ENCODE measurements at places on chromosomes 2 and 18.
A peak's percentile ranks its signal among the peaks of the same experiment; 100 is the strongest.

GRCh38 chr2:7375901-7376300, 458.7 kb downstream of the RNF144A start:
- no peak for DNase-seq

GRCh38 chr2:173161507-173161906, 85.9 kb downstream of the MAP3K20 start:
- DNase-seq = no peak

GRCh38 chr2:101692041-101692440, 5.5 kb upstream of the MAP4K4 start:
- DNase-seq = no peak

DNA sequence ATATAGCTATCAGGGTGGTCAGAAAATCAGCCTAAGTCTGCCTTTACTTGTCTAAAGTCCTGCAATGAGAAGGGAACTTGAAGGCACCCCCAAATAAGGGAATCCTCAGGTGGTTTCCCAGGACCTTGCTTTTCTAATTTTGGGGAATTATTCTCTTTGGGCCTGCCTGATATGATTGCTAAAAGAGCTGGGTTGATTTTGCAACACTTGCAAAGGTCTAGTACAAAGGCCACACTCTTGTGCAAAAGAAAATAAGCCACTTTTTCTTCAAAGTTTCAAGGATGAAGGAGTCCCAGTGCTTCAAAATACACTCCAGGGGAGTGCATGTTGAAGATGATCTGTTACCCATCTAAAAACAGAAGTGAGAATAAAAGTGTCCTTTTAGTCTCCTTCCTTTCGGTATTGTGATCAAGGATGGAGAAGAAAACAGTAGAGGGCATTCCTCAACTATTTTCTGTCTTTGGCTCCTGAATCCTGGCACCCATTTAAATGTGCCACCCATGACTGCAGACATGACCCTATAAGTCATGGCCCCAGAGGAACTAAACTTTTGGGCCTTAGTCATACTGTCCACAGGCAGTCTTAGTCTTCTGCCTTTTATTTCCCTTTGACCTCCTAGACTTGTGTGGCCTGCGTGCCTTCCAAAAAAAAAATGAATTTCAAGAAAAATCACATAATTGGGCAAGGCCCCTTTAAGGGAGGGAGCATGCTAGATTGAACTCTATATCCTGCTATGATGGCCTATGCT, 5.1 kb downstream of the SULT1C3 start:
- DNase-seq = no peak

DNA sequence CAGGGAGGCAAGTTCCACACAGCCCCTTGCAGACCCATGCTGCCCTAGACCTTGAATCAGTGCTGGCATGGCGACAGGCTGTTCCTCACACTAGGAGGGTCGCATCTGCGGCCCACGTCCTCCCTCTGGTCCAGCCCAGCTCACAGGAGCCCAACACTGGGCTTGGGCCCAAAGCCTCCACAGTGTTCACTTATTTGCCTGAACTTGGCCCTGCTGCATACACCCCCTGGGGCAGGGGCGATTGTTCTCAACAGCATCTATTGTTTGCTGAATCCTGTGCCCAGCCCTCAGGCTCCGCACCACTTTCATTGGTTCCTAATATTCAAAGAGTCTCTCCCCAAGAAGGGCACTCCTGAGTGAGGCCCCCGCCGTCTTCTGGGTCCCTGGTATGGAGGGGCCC, 90.7 kb downstream of the ZBTB7C start:
- no peak for DNase-seq

GRCh38 chr2:8462280-8462679, 219.6 kb upstream of the ID2 start:
- DNase-seq = no peak

DNA sequence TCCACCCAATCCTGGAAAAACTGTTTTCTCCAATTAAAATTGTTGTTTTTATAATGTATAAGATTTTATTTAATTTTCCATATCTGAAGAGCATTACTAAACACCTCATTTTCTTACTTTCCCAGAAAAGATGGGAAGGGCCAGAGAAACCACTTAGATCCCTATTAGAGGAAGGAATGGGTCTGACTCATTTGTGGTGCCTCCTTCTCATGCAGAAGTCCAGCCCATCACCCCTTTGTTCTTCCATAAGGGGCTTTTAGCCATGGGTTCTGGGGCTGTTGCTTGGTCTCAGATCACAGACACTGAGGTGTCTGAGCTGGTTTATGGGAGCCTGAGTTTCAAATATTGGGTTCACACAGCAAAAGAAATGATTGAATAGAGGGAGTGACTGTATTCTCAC, 152.2 kb downstream of the ESCO1 start:
- no peak for DNase-seq

DNA sequence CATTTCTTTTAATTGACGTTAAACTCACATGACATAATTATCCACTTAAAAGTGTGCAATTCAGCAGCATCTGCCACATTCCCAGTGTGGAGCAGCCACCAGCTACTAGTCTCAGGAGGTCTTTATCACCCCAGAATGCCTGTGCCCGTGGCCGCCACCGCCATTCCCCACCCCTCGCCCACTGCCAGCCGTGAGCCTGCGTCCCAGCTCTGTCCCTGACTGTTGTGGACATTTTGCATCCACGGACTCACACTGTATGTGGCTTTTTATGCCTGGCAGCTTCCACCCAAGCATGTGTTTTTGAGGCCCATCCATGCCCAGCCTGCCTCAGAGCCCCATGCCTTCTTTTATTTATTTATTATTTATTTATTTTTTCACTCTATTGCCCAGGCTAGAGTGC, 9.2 kb downstream of the BOK start:
- no peak for DNase-seq

DNA sequence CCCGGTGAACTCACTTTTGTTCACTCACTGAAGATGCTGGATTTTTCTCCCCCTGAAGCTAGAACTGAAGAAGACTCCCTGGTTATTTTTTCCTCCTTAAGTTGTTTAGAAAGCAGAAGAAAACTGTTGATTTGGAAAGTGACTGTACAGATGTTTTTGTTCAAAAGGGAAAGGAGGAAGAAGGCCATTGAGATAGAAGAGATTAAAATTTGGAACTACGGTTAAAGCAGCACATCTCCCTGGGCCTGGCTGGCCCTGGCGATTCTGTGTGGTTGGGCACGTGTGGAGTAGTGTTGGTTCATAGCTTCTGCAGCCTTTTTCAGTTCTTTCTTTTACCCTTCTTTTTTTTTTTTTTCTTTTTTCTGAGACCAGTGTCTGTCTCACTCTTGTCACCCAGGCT, 109.2 kb downstream of the MAP4K4 start:
- DNase-seq = no peak

DNA sequence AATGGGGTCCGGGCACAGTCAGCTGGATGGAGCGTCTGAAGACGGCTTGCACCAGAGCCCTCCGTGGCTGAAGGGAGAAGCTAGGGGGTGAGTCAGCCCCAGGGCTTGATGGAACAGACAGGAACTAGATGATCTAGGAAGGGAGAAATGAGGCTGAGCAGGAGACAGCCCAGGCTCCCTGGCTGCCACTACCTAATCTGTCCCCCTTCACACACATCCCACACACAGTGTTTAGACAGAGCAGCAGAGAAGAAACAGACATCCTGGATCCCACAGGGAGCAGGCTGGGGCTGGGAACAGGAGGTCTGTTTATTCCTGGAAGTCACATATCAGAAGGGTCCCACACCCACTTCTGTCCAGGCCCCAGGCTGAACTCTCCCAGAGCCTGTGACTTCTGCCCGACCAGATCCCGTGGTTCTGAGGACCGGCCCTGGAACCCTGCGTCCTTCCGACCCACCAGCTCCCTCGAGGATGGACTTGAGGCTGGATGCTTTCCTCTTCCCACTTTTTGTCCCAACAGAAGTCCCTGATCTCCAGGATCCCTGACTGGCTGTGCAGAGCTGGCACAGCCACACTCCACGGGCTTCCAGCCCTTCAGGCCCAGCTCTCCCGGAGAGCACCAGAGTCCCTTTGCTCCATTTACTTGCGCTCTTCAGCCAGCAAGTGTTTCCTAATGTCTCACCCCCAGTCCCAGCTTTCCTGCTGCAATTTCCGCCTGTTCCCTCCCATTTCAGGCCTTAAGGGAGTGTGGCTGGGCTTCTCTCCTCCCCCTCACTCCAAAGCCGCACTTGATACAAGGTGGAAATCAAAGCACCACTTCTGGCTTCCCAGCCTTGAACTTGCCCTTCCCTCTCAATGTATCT, 1.5 kb upstream of the GPBAR1 start:
- no peak for DNase-seq

DNA sequence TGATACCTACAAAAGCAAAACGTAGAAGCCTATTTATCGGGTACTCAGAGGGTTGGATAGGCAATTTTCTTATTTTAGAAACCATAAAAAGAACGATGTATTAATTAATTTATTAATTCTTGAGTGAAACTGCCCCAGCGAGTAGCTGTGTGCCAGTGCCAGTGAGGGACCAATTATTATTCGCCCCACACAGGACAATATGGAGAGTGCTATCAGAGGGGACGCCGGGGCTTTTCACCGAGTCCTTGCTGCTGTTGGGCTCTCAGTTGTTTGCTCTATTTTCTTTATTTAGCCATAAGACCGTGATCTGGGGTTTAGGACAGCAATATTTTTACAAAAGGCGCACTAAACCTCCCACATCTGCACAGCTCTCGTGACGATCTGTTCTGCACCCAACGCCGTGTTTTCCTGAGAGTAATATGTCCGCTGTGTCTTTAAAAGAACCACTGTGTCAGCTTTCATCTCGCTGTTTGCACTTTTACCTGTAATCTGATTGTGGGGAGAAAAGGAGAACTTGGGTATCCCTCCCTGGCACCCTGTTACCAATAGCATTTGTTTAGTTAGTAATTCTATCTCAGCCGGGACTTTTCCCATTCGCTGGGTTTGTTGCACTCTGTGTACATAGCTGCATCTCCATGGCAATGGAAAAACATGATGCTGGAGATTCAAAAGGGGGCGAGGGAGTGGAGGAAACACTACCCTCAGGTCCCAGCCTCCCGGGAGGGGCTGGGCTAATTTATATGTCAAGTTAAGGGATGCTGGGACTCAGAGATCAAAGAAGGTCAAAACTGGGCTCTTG, 30.1 kb upstream of the ZNF516 start:
- no peak for DNase-seq

DNA sequence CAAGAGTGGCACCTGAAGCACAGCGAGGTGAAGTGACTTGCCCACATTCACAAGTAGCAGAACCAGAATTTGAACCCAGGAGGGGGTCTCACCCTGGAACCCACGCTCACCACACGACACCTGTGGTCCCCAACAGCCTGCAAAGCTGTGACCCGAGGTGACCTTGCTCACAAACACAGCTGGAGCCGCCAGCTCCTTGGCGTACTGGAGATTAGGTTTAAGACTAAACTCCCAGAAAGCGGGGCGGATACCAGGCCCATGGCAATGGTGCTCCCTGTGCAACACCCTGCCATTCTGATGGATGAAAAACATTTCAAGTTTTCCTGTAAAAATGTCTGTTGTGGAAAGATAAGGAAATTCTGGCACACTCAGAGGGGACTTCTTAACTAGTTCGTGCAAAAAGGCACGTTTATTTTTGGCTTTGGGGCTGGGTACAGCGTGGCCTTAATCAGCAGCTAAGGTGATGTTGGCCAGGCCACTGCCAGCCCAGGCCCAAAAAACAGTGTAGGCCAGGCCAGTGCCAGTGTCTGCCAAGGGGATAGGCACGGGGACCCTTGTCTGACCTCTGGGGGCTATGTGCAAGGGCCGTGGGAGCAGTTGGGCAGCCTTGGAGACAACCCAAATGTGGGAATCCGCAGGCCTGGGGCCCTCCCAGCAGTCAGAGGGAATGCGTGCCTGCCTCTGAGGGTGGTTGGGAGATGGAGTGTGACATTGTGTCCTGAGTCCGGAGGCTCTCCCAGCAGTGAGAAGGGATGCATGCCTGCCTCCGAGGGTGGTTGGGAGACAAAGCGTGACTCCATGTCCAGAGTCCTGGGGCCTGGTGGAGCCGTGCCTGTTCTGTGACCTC, 185.0 kb upstream of the HS6ST1 start:
- no peak for DNase-seq

DNA sequence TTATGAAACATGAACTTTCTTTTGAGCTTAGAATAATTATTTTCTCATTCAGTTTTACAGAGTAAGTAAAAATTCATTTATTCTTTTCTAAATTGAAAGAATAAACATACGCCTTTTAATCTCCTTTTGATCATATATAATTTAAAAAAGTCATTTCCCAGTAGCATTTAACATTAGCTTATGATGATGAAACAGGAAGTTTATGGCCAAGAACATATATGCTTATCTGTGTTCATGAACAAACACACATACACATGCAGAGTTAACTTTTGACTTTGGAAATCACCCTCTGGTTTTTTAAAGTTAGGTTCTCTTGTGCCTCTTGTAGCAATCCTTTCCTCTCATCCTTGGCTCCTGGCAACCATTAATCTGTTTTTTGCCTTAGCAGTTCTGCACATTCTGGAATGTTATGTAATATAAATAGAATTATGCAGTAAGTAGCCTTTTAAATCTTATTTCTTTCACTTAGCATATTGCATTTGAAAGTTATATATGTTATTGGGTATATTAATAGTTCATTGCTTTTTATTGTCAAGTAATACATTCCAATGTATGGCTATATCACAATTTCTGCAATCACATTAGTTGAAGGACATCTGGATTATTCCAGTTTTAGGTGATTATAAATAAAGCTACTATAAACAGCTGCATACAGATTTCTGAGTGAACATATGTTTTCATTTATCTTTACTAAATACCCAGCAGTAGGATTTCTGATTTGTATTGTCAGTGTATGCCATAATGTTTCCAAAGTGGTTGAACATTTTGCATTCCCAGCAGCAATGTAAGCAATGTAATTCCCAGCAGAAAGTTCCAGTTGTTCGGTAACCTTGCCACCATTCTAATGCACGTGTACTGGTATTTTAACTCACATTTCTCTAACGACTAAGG, 210.3 kb downstream of the ZRANB3 start:
- no peak for DNase-seq

DNA sequence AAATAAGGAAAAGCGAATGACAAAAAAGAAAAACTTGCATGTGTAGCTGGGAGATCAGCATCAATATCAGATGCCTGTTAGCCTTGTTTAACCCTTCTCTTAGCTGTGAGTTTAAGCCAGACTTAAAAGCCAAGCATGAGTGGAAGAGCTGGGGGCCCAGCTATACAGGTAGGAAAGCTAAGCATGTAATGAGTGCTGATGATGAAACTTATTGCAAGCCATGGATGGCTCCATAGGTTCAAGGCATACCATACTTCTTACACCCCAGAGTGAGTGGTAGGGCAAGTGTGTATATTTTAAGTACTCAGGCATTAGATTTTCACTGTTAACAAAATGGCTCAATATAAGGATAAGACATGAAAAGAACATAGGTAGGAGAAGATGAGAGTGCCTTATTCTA, 28.0 kb downstream of the RBBP8 start:
- peak; percentile 10 for DNase-seq

GRCh38 chr18:46283268-46283667, 179.1 kb downstream of the HAUS1 start:
- DNase-seq = no peak

GRCh38 chr2:225598426-225598825, 198.9 kb downstream of the NYAP2 start:
- DNase-seq = no peak

GRCh38 chr2:5617796-5618195, 74.4 kb upstream of the SOX11 start:
- DNase-seq = no peak

GRCh38 chr2:154952346-154952980, 254.0 kb downstream of the KCNJ3 start:
- no peak for DNase-seq

GRCh38 chr2:234536178-234536965, 39.5 kb upstream of the ARL4C start:
- DNase-seq = no peak

Data from Caco-2 (cell line).